ENCODE measurements at places on chromosomes 16 and 17.
A peak's percentile ranks its signal among the peaks of the same experiment; 100 is the strongest.

DNA sequence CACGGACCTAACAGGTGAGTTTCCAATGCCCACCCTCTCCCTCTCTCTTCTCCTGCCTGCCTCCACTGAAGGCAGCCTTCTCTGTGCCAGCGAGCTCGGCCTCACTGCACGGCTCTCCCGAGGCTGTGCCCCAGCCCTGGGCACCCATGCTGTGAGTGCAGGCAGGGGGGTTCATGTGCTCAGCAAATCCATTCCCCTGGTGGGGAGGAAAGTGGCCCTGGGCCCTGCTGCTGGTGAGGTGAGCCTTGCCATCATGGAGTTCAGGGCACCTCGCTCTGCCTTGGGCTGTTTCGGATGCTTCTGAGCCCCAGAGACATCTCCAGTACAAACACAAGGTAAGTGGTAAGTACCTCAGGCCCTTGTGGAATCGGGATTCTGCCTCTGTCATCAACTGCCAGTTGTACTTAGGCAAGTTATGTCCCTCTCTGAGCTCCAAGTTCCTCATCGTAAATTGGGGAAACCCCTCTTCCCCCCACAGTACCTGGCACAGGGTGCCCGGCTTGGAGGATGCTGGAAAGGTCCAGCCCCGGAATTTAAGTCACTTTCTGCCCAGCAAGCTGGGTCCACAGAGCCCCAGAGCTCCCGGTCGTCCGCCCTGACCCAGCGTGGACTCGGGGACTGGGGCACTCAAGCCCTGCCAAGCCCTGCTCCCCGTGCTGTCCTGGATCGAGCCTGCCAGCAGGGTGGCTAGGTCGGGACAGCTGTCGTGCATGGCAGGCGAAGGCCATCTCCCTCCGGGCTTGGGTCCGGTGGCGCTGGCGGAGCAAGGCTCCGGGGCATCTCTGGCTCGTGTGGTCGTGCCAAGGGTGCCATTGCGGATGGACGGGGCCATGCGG lies 684 bp upstream of the NUDT16L1 start:
- DNase-seq, result peak; percentile 29

- no peak for DNase-seq
These were observed 8.1 kb downstream of the SMTNL2 start for GRCh38 chr17:4592240-4593005.

- DNase-seq, result no peak
These were observed 338.2 kb downstream of the SNX29 start for GRCh38 chr16:12314653-12315185.

DNA sequence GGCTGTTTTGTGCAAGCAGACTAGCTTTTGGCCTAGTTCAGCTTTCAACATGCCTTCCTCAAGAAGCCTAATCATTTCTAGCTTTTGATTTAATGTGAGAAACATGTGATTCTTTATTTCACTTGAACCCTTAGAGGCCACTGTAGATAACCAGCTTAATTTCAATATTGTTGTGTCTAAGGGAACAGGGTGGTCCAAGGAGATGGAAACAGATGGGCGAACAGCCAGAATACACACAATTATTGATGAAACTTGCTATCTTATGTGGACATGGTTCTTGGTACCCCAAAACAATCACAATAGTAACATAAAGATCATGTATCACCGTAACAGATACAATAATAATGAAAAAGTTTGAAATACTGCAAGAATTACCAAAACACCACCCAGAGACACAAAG lies 4.8 kb downstream of the NPRL3 start:
- DNase-seq, result no peak

DNA sequence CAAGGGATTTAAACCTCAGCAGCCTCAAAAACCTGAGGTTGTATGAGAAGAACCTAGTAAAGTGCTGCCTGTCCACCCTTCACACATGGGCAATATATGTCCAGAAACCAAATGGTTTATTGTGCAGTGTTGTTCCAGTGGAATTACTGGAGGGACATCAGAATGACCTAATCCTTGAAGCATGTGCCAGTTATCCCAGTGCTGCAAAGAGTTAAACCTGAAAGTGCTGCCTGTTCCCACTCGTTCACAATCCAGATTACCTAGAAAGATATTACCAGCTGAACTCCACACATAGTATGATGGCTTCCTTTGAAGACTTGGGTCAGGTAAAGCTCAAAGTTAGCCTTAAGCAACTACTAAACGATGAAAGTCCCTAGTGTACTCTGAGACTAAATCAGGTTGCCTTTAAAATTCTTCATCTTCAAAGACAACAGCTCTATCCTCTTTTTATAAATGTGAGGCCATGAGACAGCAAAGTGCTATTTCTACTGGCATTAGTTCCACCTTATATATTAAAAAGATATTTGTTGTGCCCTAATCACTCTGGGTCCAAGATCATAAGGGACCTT lies 133.1 kb downstream of the SNX11 start:
- DNase-seq, result no peak

- DNase-seq, result no peak
These were observed 278.3 kb downstream of the KCNJ2 start for GRCh38 chr17:70447588-70447987.

GRCh38 chr16:54862529-54862928 lies 68.1 kb upstream of the IRX5 start:
- DNase-seq, result no peak

DNA sequence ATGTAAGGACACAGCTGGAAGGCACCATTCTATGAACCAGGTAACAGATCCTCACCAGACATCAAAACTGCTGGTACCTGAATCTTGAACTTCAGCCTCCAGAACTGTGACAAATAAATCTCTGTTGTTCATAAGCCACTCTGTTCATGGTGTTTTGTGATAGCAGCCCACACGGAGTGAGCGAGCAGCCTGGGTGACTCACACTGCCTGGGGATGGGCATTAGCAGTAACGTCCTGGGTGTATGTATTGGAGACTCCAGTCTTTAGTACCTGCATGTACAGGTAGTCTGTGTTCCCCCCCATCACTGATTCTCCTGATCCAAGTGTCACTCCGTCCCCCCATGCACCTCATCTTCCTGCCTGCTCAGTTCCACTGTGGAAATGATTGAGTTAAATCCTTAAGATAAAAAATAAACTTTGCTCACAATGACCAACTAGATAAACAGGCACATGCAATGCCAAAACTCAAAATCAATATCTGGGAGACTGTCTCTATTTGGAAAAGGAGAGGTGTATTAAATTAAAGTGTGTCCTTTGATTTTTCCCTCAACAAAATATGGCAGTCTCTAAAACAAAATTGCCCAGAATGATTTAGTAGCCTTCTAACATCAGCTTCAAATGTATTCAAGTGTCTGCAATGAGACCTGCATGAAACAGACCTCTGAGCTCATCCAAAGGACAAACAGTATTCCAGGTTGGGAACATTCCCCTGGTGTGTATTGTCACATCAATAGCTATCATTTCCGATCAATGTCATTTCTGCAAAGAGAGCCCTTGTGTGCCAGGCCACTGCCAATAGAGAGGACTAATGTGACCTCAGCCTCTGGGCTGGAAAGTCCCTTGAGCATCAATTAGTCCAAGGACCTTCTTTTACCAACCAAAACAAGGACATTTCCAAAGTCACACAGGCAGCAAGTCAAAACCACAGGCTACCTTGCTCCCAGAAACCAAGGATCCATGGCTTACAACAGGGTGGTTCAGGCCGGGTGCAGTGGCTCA lies 12.2 kb upstream of the VAT1L start:
- no peak for DNase-seq

- no peak for DNase-seq
These were observed 63.0 kb upstream of the TEKT3 start for GRCh38 chr17:15404106-15405057.

- DNase-seq, result no peak
These were observed 99.7 kb downstream of the CYTH1 start for GRCh38 chr17:78682363-78682762.

GRCh38 chr16:84637709-84638108 lies 10.6 kb upstream of the KLHL36 start:
- DNase-seq, result no peak

DNA sequence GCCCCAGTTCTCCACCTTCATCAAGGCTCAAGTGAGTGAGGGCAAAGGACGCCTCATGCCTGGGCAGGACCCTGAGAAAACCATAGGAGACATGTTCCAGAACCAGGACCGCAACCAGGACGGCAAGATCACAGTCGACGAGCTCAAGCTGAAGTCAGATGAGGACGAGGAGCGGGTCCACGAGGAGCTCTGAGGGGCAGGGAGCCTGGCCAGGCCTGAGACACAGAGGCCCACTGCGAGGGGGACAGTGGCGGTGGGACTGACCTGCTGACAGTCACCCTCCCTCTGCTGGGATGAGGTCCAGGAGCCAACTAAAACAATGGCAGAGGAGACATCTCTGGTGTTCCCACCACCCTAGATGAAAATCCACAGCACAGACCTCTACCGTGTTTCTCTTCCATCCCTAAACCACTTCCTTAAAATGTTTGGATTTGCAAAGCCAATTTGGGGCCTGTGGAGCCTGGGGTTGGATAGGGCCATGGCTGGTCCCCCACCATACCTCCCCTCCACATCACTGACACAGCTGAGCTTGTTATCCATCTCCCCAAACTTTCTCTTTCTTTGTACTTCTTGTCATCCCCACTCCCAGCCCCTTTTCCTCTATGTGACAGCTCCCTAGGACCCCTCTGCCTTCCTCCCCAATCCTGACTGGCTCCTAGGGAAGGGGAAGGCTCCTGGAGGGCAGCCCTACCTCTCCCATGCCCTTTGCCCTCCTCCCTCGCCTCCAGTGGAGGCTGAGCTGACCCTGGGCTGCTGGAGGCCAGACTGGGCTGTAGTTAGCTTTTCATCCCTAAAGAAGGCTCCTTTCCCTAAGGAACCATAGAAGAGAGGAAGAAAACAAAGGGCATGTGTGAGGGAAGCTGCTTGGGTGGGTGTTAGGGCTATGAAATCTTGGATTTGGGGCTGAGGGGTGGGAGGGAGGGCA lies 9.7 kb downstream of the FKBP10 start:
- DNase-seq, result no peak

GRCh38 chr16:9976601-9977000 lies 205.6 kb downstream of the GRIN2A start:
- DNase-seq, result no peak

Measured in AML-193 (cell line).